ENCODE measurements at places on chromosomes 7 and 10.

- H3K27me3 ChIP-seq: peaks cover 12% of the 10 kb centered on the region
- H3K4me3 ChIP-seq: no peak overlapping the region
- H3K36me3 ChIP-seq: no peaks in the 10 kb centered on the region
- peaks cover 9% of the 10 kb centered on the region for H3K4me1 ChIP-seq
These were observed 30.0 kb downstream of the TSPAN15 start for GRCh38 chr10:69481305-69481704.

DNA sequence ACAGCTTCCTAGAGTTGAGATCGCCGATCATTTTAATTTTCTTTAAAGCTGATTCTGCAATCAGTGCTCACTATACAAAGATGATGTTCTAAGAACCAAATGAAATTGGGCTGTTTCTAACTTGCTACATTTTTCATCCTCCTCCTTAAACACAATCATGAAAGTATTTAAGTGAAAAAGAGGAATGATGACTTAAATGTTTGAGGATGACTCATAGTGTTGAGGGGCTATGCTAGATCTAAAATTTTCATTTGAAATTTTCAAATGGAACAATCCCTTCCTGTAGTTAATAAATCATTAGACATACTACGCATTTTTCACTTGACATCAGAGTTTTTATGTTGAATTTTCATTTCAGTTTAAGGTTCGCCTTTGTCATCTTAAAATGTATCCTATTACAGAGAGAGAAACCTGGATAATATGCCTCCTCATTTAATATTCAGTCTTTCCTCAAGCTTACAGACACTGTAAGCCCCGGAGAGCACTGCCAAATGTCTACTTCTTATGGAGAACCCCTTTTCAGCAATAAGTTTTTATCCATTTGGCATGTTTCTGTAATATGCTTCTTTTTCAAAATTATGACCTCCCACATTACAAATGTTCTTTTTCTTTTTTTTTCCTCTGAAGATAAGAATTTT lies 499.6 kb downstream of the MAGI2 start:
- DNase-seq: no peak
- H3K4me3 ChIP-seq: no peak overlapping the region
- H3K27ac ChIP-seq: no peak overlapping the region
- H3K27me3 ChIP-seq: no peaks in the 10 kb centered on the region

GRCh38 chr10:11687357-11687771 lies 54.8 kb upstream of the ECHDC3 start:
- DNase-seq: no peak
- H3K4me3 ChIP-seq: no peak overlapping the region
- H3K4me1 ChIP-seq: peaks cover 48% of the 10 kb centered on the region
- H3K36me3 ChIP-seq: no peaks in the 10 kb centered on the region
- H3K27me3 ChIP-seq: no peaks in the 10 kb centered on the region
- no peak overlapping the region for H3K27ac ChIP-seq

- H3K4me3 ChIP-seq: no peak overlapping the region
- H3K4me1 ChIP-seq: peaks cover 5% of the 10 kb centered on the region
- H3K27me3 ChIP-seq: no peaks in the 10 kb centered on the region
- DNase-seq: no peak
- H3K36me3 ChIP-seq: no peaks in the 10 kb centered on the region
These were observed 10.2 kb upstream of the AGR2 start for GRCh38 chr7:16815001-16815400.

- peaks cover 3% of the 10 kb centered on the region for H3K36me3 ChIP-seq
- peaks cover 35% of the 10 kb centered on the region for H3K4me1 ChIP-seq
- peak; percentile 39 for DNase-seq
These were observed 712 bp downstream of the ITPRIP start for GRCh38 chr10:104337521-104337984.
